NCI-H1092 treated with DMSO at 0.1 percent for 48 hours (cell line): ENCODE measurements at places on chromosomes 6 and 20.

- DNase-seq = no peak
These were observed 59.3 kb upstream of the SPTLC3 start for GRCh38 chr20:12949429-12949980.

GRCh38 chr20:2755451-2756055 is 44.9 kb downstream of the CPXM1 start:
- no peak for DNase-seq

DNA sequence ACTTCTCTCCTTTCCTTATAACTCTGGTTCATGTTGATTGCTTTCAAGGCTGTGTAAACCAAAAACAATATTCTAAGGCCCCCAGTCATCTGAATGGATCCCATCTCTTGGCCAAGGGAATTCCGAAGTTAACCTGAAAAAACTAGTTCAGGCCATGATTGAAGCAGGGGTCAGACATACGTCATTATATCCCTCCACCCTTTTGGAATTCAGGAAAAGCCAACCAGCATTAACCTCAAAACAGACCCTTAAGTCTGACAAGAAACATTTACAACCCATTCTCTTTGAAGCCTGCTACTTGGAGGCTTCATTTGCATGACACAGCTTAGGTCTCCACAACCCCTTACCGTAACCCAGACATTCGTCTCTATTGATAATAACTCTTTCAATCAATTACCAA is 39.7 kb downstream of the SLC26A8 start:
- no peak for DNase-seq

GRCh38 chr6:169212897-169213813 is 40.5 kb downstream of the THBS2 start:
- peak; percentile 95 for DNase-seq

DNA sequence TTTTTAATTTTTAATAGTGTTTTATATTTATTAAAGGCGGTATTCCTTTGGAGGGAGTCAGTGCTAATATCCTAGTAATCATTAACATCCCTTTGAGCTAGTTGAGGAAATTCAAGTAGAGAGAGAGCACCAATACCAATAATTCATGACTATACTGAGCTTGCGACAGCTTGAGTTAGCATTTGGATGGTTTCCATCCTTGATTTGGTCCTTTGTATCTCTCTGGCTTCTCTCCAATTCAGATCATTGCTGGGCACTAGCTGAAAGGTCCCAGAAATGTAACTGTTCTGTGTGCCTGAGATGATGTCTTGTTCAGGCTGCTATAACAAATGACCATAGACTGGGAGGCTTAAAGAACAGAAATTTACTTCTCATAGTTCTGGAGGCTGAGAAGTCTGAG is 77.0 kb downstream of the RNF144B start:
- DNase-seq = peak; percentile 61

DNA sequence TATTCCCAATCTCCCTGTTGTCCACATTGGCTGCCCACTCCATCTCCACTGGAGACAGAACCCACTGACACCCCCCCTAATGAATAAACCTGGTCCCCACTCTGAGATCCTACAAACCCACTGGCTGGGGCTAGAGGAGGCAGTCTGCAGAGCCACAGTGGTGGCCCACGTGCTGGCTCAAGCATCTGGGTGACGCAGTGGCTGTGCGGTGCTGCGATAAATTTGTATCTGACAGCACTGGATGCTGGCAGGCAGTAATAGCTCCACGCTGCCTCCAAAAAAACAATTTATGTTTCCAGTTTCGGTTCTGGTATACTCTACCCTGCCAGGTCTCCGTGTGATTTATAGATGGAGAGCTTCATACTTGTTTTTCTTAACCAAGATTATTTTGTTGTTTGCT is 87.1 kb upstream of the SYNDIG1 start:
- no peak for DNase-seq

- no peak for DNase-seq
These were observed 48.3 kb downstream of the TRERF1 start for GRCh38 chr6:42403421-42403820.

GRCh38 chr6:572596-573265 is 84.2 kb downstream of the HUS1B start:
- no peak for DNase-seq

- DNase-seq = no peak
These were observed 217.0 kb downstream of the HAO1 start for GRCh38 chr20:7723284-7723683.

GRCh38 chr20:37630993-37631392 is 62.8 kb upstream of the CTNNBL1 start:
- no peak for DNase-seq

- DNase-seq = no peak
These were observed 218.9 kb downstream of the SLC24A3 start for GRCh38 chr20:19431316-19431700.

DNA sequence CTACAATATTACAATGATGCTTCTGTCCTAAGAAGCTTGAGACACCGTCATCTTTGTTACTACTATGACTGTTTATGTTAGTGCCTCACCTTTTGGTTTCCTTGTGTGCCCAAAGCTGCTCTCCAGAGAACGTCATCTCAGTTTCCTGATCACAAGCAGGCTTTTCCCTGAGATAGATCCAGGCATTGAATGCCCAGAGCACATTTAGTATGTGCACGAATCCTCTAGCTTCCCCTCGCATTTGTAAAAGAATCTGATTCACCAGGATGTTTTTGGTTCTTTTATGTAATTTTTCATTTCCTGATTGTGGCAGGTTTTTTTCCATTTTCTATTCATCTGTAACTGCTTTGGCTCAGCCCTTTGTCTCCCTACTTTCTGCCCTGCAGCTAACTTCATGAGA is 100.2 kb upstream of the TMEM181 start:
- DNase-seq = no peak

DNA sequence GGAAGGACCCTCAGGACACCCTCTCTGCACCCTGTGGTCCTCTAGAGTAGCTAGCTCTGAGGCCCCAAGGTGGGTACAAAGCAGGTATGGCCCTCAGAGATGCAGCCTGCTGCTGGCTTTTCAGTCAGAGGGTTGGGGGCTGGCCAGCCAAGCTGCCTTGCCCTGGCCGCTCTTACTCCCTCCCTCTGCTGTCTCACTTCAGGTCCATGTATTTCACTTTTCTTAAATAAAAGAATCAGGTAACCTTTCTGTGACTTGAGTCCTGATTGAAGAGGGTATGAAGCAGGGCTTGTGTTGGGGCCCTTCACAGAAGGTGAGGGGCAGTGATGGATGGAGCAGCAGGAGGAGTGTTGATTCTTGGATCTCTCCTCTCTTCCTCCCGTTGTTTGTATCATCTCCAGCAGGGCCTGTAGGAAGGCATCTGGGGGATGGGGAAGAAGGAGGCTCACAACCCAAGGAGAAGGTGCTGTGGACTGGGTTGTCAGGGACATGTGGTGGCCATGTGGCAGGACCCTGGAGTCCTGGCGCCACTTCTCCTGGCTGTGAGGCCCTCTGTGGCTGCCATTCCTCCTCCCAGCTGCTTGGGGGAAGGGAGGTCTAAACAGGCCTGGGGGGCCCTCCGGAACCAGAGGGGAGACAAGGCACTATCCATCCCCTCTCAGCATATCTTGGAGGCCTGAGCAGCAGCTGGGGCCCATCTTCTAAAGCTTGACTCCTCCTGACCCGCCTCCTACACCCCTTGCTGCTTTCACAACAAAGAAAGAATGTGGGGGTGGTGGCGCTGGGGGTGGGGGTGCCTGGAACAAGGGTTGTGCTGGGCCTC is 1.1 kb upstream of the PTK7 start:
- DNase-seq = no peak

DNA sequence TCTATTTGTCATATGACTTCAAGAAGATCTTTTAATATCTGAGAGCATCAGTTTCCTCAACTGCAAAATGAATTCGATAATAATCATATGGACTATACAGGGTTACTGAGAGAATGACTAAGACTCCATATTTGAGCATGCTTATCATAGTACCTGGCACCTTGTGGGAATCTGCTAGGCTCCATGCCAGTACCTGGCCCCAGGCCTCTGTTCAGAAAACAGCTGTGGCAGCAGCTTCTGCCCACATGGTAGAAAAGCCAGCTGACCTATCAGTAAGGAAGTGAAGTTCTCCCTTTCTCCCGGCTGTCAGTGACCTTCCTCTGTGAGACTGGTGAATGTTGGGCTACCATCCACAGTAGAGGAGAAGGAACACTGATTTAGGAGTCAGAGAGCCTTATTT is 574.9 kb upstream of the CHD6 start:
- DNase-seq = no peak

DNA sequence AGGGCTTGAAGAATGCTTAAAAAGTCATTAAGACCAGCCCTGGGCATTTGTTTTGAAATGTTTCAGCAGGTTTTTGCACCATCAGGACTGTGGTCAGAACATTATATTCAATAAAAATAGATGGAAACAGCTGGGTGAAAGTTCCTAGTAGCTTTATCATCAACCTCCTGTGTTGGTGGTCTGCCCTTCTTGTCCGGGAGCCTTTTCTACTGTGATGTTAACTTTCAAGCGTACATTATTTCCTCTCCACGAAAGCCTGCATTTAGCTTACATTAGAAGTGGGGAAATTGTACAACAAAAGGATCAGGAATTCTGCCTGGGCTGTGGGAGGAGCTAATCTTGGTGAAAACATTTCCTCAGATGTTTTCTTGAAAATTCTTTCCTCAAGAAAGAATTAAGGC is 71.1 kb downstream of the LAMA4 start:
- DNase-seq = no peak

GRCh38 chr6:43021270-43022047 is at the start of gene RRP36:
Gene RRP36, plus strand, starts transcription at chr6:43021623. Its CDS starts 32 bp downstream, at chr6:43021655.
- peak; percentile 67 for DNase-seq

DNA sequence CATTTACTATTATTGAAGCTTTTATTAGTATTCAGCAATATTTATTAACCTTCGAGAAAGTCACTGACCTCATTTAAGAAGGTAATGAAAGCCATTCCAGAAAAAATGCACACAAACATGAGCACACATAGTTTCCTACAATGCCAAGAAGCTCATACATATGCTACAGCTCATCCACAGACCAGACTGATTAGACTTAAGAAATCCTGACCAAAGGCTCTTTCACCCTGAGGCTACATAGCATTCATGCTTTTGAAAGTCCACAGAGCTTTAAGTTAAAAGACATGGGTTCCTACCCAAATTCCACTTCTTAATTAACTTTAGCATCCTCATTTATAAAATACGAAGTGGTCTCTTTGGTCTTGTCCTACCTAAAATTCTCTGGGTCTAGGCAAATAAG is 430.4 kb downstream of the TBC1D32 start:
- no peak for DNase-seq

- peak; percentile 71 for DNase-seq
These were observed 26.2 kb downstream of the SLCO4A1 start for GRCh38 chr20:62668441-62669027.

- no peak for DNase-seq
These were observed 102.6 kb downstream of the CDC5L start for GRCh38 chr6:44489910-44490604.

- DNase-seq = no peak
These were observed 31.2 kb downstream of the HLA-E start for GRCh38 chr6:30520522-30520921.

DNA sequence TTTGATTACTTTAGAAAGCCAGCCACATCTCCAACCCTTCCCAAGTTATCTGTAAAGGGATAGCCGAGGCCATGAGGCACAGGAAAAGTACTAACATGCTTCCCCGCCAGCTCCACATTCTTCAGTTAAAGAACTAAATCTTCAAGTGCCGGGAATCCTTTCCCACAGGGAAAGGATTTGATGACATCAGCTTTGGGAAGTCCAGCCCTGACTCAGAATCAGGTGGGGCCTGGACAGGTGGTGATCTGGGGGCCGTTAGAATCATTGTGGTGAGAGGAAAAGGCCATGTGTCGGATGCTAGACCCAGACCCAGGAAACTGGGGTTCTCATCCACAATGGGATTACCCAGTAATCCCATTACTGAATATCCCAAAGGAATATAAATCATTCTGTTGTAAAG is 580.0 kb downstream of the QKI start:
- no peak for DNase-seq

- DNase-seq = no peak
These were observed 431.7 kb downstream of the TFAP2A start for GRCh38 chr6:9983168-9983567.

DNA sequence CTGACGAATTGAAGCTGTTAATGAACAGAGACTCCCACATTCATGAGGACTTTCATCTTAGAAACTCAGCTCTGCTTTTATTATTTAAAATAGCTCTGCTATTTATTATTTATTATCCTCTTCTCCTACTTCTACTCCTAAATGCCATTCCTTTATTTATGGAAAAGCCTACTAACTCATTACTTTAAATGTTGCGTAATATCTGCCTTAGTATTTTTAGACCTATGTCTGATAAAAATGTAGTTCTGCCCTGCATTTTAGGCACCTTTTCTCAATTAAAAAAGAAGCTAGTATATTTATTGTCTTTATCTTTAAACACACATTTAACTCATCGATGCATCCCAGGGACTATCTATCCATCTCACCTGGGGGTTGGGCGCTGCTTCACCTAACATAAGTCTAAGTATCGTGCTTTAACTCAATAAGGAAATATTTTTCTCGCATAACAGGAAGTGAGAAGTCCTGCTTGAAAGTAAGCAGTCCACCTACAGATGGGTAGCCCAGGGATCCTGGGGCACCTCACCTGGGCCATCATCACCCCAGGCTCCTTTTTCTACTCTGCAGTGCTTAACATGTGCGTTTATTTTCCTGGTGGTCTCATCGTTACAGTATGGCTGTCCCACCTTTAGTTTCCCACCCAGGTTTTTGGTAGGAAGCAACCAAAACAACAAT is 31.3 kb upstream of the FAM184A start:
- no peak for DNase-seq

DNA sequence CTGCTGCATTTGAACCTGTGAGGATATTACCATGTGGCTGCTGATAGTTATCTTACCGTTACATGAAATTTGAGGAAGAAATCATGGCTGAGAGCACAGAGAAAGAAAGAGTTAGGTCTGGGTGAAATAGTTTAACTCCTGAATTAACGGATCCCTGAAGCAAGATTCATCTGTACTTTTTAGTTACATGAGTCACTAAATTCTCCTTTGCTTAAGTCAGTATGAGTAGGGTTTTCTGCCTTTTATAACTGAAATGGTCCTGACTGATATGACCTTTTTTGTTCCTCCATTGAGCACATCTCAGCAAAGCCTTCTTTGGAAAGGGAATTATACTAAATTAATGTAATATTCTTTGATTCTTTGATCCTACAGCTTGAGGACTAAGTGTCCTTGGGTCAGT is 333.3 kb upstream of the ZFP64 start:
- DNase-seq = no peak

- no peak for DNase-seq
These were observed 128.5 kb upstream of the SYNDIG1 start for GRCh38 chr20:24340933-24341332.
